Suprapubic skin (tissue), 4 donors: ENCODE measurements at places on chromosomes 7 and 10. TPM values are rescaled to one million over a fixed set of nuclear protein-coding genes. Genes with fewer than 3 reads are reported as not detected.

DNA sequence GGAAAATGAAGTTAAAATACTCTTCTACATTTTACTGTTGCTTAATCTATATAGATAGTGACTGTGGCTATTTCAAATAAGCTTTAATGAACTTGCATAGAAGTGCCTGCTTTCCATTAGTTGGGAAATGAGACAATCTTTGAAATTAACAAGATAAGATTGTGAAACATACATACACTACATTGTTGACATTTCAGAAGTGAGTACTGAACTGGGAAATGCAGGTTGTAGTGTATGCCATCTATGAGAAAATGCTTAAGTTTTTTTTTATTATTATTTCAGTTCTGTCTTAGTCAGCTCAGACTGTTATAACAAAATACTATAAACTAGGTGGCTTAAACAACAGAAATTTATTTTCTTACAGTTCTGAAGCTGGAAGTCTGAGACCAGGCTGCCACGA lies 49.6 kb upstream of the CSTF2T start:
- H3K36me3 ChIP-seq = no peaks in the 10 kb centered on the region
- DNase-seq = no peak
- H3K4me1 ChIP-seq = no peaks in the 10 kb centered on the region
- no peaks in the 10 kb centered on the region for H3K27me3 ChIP-seq
- H3K27ac ChIP-seq = no peak overlapping the region

GRCh38 chr7:124364283-124364682 lies 331.4 kb upstream of the TMEM229A start:
- no peak for DNase-seq
- no peak overlapping the region for H3K27ac ChIP-seq
- no peaks in the 10 kb centered on the region for H3K27me3 ChIP-seq
- H3K36me3 ChIP-seq = no peaks in the 10 kb centered on the region
- H3K4me3 ChIP-seq = no peak overlapping the region

The HOXA6 gene
- 4.0 TPM for total RNA-seq

DNA sequence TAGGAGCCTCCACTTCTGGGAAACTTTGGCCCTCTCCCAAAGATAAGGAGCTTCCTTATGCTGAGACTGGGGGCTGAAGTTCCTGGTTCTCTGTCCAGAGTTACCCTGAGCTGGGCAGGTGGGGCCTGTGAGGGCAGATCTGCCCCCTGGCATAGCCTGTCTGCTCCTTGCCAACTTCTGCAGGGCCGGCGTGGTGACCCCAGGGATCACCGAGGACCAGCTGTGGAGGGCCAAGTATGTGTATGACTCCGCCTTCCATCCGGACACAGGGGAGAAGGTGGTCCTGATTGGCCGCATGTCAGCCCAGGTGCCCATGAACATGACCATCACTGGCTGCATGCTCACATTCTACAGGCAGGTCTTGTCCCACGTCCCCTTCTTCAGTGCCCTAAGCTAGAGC lies 4.3 kb downstream of the SFXN3 start:
- no peak for DNase-seq
- H3K4me3 ChIP-seq = no peak overlapping the region
- H3K4me1 ChIP-seq = peaks cover 32% of the 10 kb centered on the region
- H3K27ac ChIP-seq = no peak overlapping the region
- H3K27me3 ChIP-seq = no peaks in the 10 kb centered on the region

The LFNG gene
- total RNA-seq = 198 TPM

DNA sequence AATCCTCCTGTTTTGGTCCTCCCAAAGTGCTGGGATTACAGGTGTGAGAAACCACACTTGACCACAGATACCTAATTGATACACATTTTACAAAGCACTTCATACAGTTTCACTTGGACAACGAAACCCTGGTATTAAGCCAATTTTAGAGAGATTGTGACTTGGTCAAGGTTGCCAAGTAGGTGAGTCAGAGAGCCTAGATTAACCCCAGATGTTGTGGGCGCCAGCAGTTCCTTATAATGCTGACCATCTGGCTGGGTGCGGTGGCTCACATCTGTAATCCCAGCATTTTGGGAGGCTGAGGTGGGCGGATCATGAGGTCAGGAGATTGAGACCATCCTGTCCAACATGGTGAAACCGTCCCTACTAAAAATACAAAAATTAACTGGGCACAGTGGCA lies 4.9 kb upstream of the PHKG1 start:
- H3K27me3 ChIP-seq = no peaks in the 10 kb centered on the region
- H3K36me3 ChIP-seq = peaks cover 39% of the 10 kb centered on the region
- H3K4me1 ChIP-seq = peaks cover 7% of the 10 kb centered on the region

- no peaks in the 10 kb centered on the region for H3K27me3 ChIP-seq
Measured at GRCh38 chr7:78734626-78735025, 718.8 kb downstream of the MAGI2 start.

The SLC26A5 gene
- total RNA-seq = 1.2 TPM

GRCh38 chr10:128839701-128840100 lies 627.3 kb upstream of the MGMT start:
- no peaks in the 10 kb centered on the region for H3K4me1 ChIP-seq
- H3K4me3 ChIP-seq = no peak overlapping the region
- no peak overlapping the region for H3K27ac ChIP-seq
- no peak for DNase-seq
- H3K27me3 ChIP-seq = no peaks in the 10 kb centered on the region

GRCh38 chr7:156478486-156478885 lies 162.1 kb upstream of the RNF32 start:
- H3K27ac ChIP-seq = no peak overlapping the region
- H3K27me3 ChIP-seq = peaks cover 3% of the 10 kb centered on the region
- peaks cover 5% of the 10 kb centered on the region for H3K4me1 ChIP-seq
- DNase-seq = no peak
- H3K4me3 ChIP-seq = no peak overlapping the region
- no peaks in the 10 kb centered on the region for H3K36me3 ChIP-seq

DNA sequence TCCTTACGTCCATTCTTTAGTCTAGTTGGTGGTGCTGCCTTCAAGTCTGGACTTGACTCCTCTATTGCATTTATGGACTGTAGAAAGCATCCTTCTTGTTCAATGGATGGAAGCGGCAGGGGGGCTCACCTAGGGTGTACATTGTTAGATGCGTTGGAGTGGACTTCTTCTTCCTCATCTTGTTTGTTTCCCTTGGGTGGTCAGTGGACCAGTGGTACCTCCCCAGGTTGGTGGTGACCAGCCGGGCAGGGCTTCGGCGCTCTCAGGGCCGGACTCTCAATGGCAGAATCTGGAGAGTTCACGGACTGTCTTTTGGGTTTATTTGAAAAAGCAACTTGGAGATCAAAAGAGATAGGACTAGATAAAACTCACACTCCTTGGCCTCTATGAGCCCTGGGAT lies 6.2 kb upstream of the BTBD16 start:
- H3K4me3 ChIP-seq = no peak overlapping the region
- DNase-seq = peak; percentile 24
- no peaks in the 10 kb centered on the region for H3K27me3 ChIP-seq
- H3K27ac ChIP-seq = no peak overlapping the region

The FLNC gene
- 4.5 TPM for total RNA-seq

GRCh38 chr10:77201135-77202106 lies 436.2 kb downstream of the KCNMA1 start:
- H3K4me1 ChIP-seq = no peaks in the 10 kb centered on the region
- peaks cover 13% of the 10 kb centered on the region for H3K27me3 ChIP-seq
- H3K36me3 ChIP-seq = no peaks in the 10 kb centered on the region
- no peak overlapping the region for H3K4me3 ChIP-seq
- no peak overlapping the region for H3K27ac ChIP-seq

DNA sequence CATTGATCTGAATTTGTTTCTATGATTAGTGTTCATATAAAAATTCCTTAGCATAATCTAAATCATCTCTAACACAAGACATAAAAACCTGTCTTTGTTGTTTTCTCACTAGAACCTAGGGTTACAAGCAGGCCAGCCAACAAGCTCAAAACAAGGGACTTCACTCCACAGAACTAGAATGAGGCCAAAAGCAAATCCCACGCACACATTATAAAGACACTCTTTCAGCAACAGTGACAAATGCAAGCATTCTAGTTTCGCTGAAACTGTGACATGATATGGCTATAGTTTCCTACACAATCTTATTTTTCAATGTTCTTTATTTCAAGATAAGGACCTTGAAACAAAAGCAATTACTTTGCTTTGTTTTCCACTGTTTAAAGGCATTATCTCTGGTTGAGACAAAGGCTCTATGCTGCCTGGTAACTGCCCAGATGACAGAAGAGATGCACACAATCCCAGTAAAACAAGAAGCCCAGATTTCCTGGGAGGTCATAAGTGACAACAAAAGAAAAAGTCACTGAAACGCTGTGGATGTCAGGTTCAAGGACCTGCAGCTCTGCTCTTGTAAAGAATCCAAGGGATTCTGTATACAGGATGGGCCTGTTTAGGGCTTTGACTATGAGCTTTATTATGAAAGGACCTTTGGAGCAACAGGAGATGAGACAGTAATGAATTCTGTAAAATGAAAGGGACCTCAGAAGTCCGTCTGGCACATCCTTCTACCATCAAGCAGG lies 105.3 kb downstream of the SORCS1 start:
- H3K4me1 ChIP-seq = no peaks in the 10 kb centered on the region
- DNase-seq = no peak
- no peak overlapping the region for H3K4me3 ChIP-seq
- H3K36me3 ChIP-seq = no peaks in the 10 kb centered on the region
- H3K27me3 ChIP-seq = no peaks in the 10 kb centered on the region
- no peak overlapping the region for H3K27ac ChIP-seq

GRCh38 chr10:80493522-80494051 lies 39.5 kb downstream of the TSPAN14 start:
- H3K27me3 ChIP-seq = no peaks in the 10 kb centered on the region
- H3K4me1 ChIP-seq = peaks cover 97% of the 10 kb centered on the region
- H3K4me3 ChIP-seq = no peak overlapping the region
- peak overlapping the region; percentile 47 for H3K27ac ChIP-seq
